ENCODE measurements at places on chromosomes 12 and 14.

DNA sequence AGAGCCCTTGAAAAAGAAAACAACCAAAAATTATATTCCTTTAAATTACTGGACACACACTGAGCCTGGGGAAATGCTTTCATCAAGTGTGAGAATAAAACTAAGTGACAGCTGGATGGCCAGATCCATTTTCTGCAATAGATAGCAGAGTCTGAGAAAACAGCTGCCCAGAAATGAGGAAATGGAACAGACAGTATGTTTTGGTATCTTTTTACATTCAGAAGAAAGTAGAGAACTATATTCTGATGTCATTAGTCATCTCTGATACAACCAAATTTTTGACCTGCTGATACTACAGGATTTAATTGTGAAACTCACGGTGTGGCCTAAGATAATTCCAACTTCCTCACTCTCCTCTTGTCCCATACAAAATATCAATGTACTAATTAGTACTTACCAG is 78.2 kb downstream of the HMGA2 start:
- no peak for DNase-seq

DNA sequence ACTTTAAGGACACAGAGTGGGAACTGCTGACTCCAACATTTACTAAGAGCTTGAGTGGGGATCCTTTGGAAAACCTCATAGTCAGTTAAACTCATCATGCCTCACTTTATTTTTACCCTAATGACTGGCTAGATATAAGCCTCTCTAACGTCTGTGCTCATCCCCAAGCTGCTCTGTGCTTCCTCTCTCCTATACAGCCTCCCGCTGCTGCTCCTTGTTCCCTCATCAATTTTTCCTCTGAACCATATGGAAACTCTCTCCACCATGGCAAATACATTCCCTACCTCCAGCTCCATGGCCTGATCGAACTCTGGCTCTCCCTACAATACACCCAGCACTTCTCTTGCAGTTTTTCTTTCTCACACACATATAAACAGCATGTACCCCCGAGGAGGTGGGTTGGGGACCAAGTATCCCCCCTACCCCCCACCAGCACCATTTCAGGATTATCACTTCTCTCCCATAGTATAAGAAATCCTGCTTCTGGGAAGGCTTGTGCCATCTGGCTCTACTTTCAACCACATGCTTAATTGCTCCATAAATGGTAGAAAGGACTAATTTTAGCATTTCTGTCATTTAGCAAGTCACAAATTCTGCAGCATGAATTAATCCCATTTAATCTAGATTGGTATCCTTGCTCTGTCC is 39.2 kb upstream of the DYRK2 start:
- no peak for DNase-seq

DNA sequence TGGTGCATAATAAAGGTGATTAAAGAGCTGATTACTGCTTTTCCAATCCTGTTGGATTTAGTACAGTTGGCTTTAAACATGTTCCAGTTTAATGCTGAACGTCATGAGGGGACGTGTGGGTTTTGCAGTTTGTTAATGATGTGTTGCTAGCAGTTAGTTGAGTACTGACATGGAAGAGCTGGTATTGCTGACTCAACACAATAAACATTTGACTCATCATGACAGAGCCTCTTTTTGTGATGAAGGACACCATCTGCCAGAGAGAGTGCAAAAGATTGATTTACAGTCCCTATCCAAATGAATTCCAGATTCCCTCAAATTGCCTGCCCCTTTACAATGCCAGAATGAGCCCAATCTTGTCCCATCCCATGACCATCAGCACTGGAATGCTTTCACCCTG is 346.2 kb upstream of the PRICKLE1 start:
- DNase-seq: no peak

DNA sequence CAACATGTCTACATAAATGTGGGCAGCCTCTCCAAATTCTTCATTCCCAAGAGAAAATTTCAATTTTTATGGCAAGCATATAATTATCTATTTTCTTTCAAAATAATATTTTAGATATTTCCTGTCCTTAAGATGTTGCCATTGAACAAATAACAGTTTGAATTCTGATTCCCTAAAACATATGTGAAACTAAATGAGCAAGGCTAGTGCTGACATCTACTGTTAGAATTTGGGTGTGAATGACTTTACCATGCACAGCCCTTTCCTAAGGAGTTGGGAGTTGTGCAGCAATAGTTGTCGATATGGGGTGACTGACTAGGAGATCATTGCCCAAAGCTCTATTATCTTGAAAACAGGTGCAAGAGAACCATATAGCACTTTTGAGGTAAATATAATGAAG is 108.2 kb upstream of the SLC38A4 start:
- no peak for DNase-seq

GRCh38 chr12:119432949-119433348 is 98.4 kb downstream of the CCDC60 start:
- DNase-seq: no peak

- no peak for DNase-seq
Measured at GRCh38 chr12:77521508-77522115, 309.1 kb upstream of the NAV3 start.

DNA sequence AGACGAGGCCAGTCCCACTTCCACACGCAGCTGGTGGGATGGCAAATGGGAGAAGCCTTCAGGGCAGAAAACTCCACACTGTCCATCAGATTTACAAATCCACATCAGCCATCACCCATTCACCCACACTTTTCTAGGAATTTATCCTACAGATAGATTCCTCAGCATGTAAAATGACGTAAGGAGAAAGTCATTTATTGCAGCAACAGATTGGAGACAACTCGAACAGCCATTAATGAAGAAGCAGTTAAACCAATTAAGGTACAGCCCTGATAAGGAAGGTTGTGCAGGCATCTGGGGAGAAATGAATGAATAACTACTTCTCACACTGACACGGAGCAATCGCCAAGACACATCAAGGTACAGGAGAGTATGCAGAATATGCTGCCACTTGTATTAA is 26.2 kb downstream of the PRKAB1 start:
- no peak for DNase-seq

- DNase-seq: no peak
Measured at GRCh38 chr12:4025181-4026019, 152.2 kb upstream of the PARP11 start.

DNA sequence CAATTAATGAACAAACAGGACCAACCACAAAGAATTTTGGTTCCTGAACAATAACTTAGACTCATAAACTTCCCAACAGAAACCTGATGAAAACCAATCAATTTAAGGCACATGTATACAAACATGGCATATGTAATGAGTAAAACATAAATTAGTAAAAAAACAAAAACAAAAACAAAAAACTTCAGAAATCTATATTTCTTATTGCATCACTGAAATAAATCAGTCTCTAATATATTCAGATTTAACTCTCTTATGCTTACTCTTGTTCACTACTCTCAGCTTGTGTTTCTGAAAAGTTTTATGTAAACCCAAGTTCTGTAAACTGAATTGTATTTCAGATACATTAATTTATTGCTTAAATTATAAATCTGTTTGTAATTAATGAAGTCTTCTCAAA is 233.7 kb downstream of the SLC25A21 start:
- DNase-seq: no peak

DNA sequence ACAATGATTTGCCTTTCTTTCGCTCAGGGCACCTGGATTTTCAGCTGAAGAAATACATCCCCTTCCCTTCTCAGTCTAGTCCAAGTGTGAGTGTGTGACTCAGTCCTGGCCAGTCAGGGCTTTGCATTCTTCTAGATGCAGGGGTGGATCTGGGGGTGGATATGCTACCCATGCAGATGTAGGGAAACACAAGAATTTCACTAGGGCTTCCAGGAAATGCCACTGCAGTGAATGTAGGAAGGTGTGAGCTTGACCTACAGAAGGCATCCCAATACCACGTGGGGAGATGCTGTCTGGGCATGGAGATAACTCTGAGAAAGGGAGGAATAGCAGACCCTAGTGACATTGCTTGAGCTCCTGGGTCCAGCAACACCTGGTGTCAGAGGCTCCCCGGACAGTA is 404.2 kb downstream of the GLT1D1 start:
- no peak for DNase-seq

GRCh38 chr12:98725476-98726247 is 80.6 kb downstream of the APAF1 start:
- no peak for DNase-seq

DNA sequence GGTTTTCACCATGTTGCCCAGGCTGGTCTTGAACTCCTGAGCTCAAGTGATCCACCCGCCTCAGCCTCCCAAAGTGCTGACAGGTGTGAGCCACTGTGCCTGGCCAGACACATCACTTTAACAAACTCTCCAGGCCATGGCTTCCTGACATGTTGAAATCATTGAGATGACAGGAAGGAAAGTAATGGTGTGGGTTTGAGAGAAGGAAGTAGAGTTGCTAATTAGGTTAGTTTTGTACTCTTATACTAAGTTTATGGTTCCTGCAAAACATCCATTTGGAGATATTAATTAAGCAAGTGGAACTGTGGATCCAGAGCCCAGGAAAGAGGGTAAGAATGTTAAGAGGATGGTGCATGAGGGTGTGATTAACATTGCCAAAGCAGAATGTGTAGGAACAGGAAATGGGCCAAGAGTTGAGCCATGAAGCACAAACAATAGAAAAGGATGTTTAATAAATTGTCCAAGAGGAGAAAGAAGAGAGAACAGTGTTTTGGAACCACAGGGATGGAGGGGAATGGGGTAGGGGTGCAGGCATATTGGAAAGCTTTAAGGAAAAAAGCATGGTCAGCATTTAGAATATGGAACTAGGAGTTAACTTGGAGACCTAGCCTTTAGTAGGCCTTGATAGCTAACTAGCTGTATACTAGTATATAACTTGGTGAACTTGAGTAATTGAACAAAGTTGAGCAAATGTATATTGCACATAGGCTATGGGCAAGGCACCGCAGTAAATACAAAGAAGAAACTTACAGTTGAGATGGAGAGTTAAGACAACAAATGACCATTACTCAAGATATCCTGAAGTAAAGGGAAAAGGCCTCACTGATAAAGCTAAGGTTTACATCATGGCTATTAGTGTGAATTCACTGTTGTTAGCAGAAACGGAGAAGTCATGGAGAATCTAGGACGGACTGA is 91.3 kb upstream of the DNM1L start:
- DNase-seq: peak; percentile 71
